ENCODE measurements at places on chromosomes 6 and 20. TPM values are rescaled to one million over a fixed set of nuclear protein-coding genes. Genes with fewer than 3 reads are reported as not detected.

The ARMC2 gene
- 15.3 TPM for total RNA-seq

The MUC21 gene
- total RNA-seq: not detected

The ANKRD66 gene
- 0.16 TPM for total RNA-seq

The RIPPLY2 gene
- 12.9 TPM for total RNA-seq

The DYNLT2 gene
- 2.8 TPM for total RNA-seq

The PPP1R16B gene
- 12.9 TPM for total RNA-seq

The GGTLC1 gene
- total RNA-seq: not detected

The PNLDC1 gene
- not detected for total RNA-seq

The EYS gene
- total RNA-seq: 0.78 TPM

The TNXB gene
- total RNA-seq: 2.5 TPM

The LY6G5C gene
- total RNA-seq: 3.1 TPM

The COL19A1 gene
- 5.9 TPM for total RNA-seq

The ZNF334 gene
- 13.6 TPM for total RNA-seq

The SEMG1 gene
- total RNA-seq: not detected

The BPIFB1 gene
- not detected for total RNA-seq

The CRYBG1 gene
- total RNA-seq: 0.31 TPM

The C20orf96 gene
- 3.3 TPM for total RNA-seq

The PRDM13 gene
- total RNA-seq: not detected

The RAET1E gene
- total RNA-seq: not detected

The CST7 gene
- total RNA-seq: 0.31 TPM

The LY86 gene
- 2.2 TPM for total RNA-seq

The SIRPD gene
- not detected for total RNA-seq

The SLC52A3 gene
- not detected for total RNA-seq

The SPACA1 gene
- not detected for total RNA-seq

The GNAS gene
- 344 TPM for total RNA-seq

The ADGB gene
- total RNA-seq: 0.94 TPM

The NKX2-2 gene
- 0.31 TPM for total RNA-seq

The CHRNA4 gene
- 7.8 TPM for total RNA-seq

The MYLK4 gene
- total RNA-seq: 0.47 TPM

The TMC2 gene
- total RNA-seq: 1.7 TPM

The SNX14 gene
- total RNA-seq: 204 TPM

The MRAP2 gene
- total RNA-seq: 6.2 TPM

The SYNDIG1 gene
- total RNA-seq: 32.6 TPM

The TBPL1 gene
- total RNA-seq: 41.0 TPM

The BPIFA1 gene
- total RNA-seq: not detected

The FAM135A gene
- total RNA-seq: 161 TPM

The PDE7B gene
- 3.0 TPM for total RNA-seq

The EYA4 gene
- 0.47 TPM for total RNA-seq

The LAMA5 gene
- total RNA-seq: 11.2 TPM

The RALY gene
- 56.8 TPM for total RNA-seq

The BPIFB3 gene
- not detected for total RNA-seq

The MAVS gene
- total RNA-seq: 8.0 TPM

The REM1 gene
- not detected for total RNA-seq

The ISM1 gene
- 1.6 TPM for total RNA-seq

The CLPSL2 gene
- not detected for total RNA-seq

The EPPIN gene
- not detected for total RNA-seq

The RBM39 gene
- 490 TPM for total RNA-seq

The KIAA1755 gene
- 0.94 TPM for total RNA-seq

The OOEP gene
- not detected for total RNA-seq

The BNIP5 gene
- total RNA-seq: not detected

The OXT gene
- total RNA-seq: not detected

The DNAH8 gene
- under 0.01 TPM for total RNA-seq

The MAP7 gene
- total RNA-seq: 6.1 TPM

The OLIG3 gene
- total RNA-seq: not detected

The C4A gene
- 8.6 TPM for total RNA-seq

The TNFRSF6B gene
- total RNA-seq: not detected

Data from occipital lobe (tissue), 3 donors.